Activated B cell treated with CpG ODN at 0.5 μM for 24 hours (primary cell): ENCODE measurements at places on chromosomes 1 and 21. TPM values are rescaled to one million over a fixed set of nuclear protein-coding genes. Genes with fewer than 3 reads are reported as not detected.

SPRR1B gene
- not detected in 2 replicates for total RNA-seq

AKR7A3 gene
- 0.61 and 0.80 TPM in 2 replicates for total RNA-seq

ZNF672 gene
- total RNA-seq: 47.0 and 52.2 TPM in 2 replicates

S100A7 gene
- total RNA-seq: not detected in 2 replicates

HSPB7 gene
- not detected in 2 replicates for total RNA-seq

NGF gene
- not detected in 2 replicates for total RNA-seq

PDZK1 gene
- 0.13 TPM in 1 of 2 replicates, not detected in the other for total RNA-seq

OR6K3 gene
- total RNA-seq: not detected in 2 replicates

SUSD4 gene
- total RNA-seq: not detected in 2 replicates

CA6 gene
- not detected in 2 replicates for total RNA-seq

ABL2 gene
- 15.2 and 15.6 TPM in 2 replicates for total RNA-seq

CBR3 gene
- 4.7 and 5.4 TPM in 2 replicates for total RNA-seq

GRCh38 chr1:186535388-186536133 is 74.6 kb upstream of the PDC start:
- no peak for DNase-seq

- DNase-seq: no peak
Observed at GRCh38 chr1:212918824-212919223, 31.5 kb upstream of the VASH2 start.

DNA sequence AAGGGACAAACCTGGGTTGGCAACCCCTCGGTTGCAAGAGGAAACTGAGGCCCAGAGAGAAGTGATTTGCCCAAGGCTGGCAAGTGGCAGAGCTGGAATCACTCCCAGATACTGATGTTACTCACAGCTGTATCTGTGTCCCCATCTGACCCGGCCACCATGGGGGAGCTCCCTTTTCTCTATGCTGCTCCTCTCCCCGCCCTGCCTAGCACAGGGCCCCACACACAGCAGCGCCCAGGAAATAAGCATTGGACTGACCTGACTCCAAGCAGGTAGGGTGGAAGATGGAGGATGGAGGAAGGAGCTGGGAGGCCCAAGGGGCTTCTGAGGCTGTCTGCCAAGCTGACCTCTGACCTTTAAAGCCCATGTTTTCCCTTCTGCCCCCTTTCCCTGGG is 3.0 kb upstream of the FBLIM1 start:
- DNase-seq: no peak

DNA sequence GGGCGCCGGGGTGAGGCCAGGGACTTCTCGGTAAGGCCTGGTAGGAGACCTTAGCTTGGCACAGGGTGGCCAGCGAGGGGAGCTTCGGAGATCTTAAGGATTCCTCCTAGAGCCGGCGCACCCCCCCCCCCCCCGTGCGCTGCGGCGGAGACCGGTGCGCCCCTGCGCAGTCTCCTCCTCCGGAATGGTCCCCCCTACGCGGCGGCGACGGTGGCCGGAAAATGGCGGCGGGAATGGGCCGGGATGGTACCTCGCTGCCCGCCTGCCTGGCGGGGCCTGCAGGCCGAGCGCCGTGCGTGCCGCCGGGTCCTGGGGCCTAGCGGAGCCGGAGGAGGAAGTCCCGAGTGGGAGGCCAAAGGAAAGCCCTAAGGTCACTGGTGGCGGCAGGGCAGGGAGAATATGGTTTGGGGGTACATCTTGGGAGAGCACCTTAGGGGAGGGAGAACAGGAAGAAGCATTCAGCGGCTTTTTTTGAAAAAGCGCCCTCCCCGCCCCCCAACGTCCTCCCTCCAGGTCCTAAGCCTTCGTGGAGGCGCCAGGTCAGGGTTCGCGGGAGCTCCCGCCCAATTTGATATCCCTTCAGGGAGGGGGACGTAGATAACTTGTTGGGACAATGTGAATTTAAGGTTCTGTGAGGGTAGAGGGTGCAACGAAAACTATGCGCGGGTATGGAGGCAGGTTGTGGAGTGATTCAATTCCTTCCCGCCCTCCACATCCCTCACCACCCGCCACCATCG is 429 bp downstream of the SRRM1 start:
- DNase-seq: no peak

GRCh38 chr1:171222936-171223335 is 25.4 kb upstream of the FMO1 start:
- DNase-seq: no peak

DNA sequence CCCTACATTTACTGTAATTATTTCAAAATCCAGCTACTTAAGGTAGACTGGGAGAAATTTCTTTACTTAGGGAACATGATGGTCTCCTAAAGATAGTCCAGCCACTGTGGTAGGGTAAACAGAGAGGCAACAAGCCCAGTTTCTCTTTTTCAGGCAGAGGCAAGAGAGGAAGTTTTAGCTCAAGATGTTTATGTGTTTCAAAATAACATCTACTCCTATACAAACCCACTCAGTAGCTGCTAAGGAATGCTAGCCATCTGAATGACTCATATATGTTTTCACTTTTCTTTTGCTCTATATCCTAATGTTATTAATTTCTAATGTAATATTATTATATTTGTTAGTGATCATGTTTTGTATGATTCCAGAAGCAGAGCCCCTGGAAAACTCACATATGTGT is 856.6 kb downstream of the PLA2G4A start:
- DNase-seq: no peak

DNA sequence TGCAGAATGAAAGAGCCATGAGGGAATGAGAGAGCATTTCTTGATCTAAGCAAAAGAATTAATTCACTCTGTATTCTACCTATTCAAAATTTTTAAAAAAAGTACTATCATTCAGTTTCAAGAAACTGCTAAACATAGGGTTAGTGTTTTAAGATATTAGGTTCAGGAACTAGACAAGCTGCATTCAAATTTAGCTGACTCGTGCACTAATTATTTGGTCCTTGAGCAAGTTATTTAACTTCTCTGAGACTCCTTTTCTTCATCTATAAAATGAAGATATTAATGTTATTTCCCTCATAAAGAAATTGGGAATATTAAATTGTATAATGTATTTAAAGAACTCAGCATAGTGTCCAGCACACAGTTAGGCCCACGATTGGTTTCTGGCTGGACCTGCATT is 75.0 kb upstream of the USH2A start:
- no peak for DNase-seq

DNA sequence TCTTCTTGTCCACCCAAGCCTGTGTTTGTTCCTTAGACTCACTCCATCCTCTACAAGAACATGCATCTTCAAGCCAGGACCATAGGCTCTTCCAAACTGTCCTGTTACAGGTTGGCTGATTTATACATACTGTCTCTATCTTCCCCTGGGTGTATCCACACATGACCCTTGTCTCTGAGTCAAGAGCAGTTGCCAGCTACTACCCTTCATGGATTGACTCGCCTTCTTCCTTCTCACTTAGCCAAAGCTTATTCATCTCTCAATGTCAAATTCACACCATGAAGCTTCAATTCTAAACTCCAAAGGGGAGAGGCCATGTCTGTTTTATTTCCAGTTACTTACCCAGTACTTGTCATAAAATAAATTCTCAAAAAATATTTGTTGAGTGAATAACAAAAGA is 64.1 kb upstream of the CACHD1 start:
- no peak for DNase-seq

- DNase-seq: no peak
Observed at GRCh38 chr1:174964261-174964971, 35.3 kb upstream of the CACYBP start.

DNA sequence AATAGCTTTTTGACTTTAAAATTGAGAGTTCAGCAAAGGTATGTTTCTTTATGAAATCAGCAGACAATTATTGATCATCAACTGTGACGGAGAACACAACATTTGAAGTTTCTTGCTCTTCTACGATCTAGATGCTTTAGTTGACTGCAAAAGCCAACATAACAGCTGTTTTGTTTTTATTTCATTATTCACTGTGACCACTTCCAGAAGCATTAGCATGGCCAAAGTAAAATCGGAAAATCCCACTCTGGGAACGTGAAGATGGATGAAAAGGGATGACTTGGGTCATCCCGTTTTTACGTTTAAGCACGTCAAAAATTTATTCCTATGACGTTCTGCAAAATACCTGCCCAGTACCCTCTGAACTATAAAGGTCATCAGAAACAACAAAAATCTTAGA is 833.0 kb upstream of the ADAMTS5 start:
- no peak for DNase-seq

- no peak for DNase-seq
Observed at GRCh38 chr1:159177272-159177907, 6.0 kb downstream of the CADM3 start.

- no peak for DNase-seq
Observed at GRCh38 chr1:160996178-160996577, 24.8 kb downstream of the F11R start.

DNA sequence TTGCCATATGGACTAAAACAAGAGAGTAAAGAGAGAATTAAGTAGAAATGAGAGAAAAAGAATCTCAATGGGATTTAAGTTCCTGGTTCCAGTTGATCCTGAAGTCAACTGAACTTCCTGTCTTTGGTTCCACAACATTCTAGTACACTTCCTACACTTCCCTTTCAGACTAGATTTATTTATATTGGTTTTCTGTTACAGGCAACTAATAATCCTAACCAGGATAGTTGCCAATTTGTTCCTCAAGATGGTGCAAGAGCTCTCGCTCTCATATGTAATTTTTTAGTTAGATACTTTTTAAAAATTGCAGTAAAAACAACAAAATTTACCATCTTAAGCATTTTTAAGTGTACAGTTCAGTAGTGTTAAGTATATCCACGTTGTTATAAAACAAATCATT is 28.8 kb upstream of the TRIM45 start:
- no peak for DNase-seq

DNA sequence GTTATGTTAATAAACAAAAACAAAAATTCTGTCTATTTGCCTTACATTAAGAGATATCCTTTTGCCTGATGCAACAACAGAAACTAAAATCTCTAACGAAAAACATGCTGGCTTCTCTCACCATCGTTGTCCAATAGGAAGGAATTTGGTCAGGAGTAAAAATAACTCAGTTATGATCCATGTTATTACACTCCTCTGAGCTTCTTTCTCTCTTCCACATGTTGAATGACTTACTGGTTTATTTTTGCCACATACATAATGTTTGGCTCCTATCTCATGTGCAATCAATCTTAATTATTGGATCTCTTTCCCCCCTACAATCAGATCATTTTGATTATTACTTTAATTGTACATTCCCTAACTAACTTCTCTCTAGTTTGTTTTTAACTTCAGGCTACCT is 688.4 kb downstream of the USP25 start:
- DNase-seq: no peak

- no peak for DNase-seq
Observed at GRCh38 chr21:35925497-35925896, 134.8 kb downstream of the SETD4 start.

- DNase-seq: no peak
Observed at GRCh38 chr1:164771619-164772361, 212.8 kb downstream of the PBX1 start.

- DNase-seq: no peak
Observed at GRCh38 chr1:78678324-78678723, 28.7 kb downstream of the IFI44 start.

DNA sequence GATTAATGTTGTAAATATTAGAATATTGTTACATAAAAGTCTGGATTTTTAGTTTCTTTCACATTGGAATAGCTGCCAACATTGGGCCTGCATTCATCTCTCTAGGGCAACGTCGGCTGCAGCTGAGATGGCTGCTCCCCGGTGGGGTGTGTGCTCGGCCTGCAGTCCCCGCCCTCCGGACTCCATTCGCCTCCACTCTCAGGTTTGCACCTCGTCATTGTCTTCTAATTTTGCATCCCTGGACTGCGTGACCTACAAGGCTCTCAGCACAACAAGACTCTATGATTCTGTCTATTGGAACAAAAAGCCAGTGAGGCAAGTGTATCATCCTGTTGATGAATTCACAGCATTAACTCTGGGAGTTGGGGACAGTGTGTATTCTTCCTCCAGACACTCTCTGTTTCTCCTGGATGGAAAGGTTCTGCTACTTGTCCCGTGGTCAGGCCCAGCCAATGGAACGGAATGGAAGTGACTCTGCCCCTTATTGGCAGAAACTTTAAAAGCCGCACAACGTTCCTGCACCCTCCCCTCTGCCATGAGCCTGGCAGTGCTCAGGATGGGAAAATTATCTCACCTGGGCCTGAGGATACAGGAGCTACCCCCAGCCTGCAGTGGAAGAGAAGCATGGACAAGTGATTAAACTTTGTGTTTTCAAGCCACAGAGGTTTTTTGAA is 105.0 kb upstream of the SAMD11 start:
- DNase-seq: no peak

- no peak for DNase-seq
Observed at GRCh38 chr1:29802181-29803068, 566.1 kb downstream of the PTPRU start.

DNA sequence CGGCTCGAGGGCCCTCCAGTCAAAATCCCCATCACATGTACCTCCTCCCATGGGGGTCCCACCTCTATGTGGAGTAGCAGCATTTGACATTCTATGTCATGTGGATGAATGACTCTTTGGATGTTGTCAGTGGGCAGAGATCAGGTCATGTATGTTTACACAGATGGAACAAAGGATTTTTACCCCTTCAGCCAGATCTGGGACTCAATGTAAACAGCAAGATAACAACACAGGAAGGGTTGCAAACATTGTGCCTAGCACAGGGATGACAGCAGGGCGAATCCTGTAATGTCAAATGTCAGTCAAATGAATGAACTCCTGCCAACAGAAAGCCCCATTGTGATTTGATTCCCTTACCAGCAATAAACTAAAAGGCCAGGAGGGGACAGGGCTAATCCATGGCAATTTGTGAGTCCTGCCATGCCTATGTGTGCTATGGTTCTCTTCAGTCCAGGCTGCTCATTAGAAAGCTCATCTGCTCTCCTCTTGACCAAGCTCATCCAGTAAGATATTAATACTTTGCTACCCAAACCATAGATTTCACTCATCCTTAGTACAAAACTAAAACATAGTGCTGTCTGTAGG is 60.3 kb downstream of the PGBD5 start:
- no peak for DNase-seq

DNA sequence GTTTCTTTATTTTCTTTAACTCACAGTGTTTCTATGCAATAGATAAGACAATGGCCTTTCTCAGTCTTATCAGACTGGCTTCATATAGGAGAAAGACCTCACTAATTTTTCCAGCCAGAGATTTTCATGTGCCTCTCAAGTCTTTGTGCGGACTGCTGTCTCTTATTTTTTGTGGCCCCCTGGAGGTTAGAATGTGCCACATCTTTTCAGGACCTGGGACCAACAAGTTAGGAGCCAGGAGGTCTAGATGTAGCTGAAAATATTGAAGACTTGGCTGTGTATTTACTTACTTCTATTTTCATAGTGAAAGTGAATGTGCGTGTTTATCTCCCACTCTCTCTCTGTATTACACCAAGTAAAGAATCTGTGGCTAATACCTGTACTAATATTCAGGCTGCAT is 42.1 kb upstream of the CFHR3 start:
- no peak for DNase-seq

GRCh38 chr1:27298632-27299384 is 23.2 kb upstream of the TMEM222 start:
- no peak for DNase-seq

- no peak for DNase-seq
Observed at GRCh38 chr1:25560788-25561187, 17.4 kb downstream of the LDLRAP1 start.

- DNase-seq: no peak
Observed at GRCh38 chr1:161962091-161962887, 61.4 kb downstream of the OLFML2B start.
